ENCODE measurements at places on chromosomes 3 and 15. TPM values are rescaled to one million over a fixed set of nuclear protein-coding genes. Genes with fewer than 3 reads are reported as not detected.
A peak's percentile ranks its signal among the peaks of the same experiment; 100 is the strongest.

SLC12A1 gene
- 0.81 TPM for total RNA-seq

PRR20G gene
- total RNA-seq = not detected

MYO9A gene
- total RNA-seq = 93.7 TPM

PHLDB2 gene
- total RNA-seq = 175 TPM

ABHD14A gene
- 4.7 TPM for total RNA-seq

IGSF11 gene
- 0.75 TPM for total RNA-seq

CCDC39 gene
- total RNA-seq = 0.60 TPM

C3orf85 gene
- total RNA-seq = not detected

PLA2G4D gene
- not detected for total RNA-seq

SLC25A20 gene
- 12.4 TPM for total RNA-seq

DNA sequence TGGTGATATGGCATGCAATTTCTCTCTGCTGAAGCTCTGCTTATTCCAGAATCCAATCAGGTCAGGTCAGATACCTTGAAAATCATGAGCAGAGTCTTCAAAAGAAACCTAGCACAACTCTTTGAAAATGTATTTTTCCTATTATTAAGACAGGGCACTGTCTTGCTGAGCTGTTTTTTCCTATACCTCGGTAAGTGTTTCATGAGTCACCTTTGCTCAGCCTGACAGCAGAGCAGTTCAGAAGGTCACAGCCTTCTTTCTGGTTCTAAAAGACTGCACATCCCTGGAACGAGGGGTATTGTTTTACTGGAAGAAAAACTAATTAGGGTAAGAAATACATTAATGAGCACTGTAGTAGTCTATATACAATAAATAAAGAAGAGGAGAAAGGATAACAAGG lies 422.0 kb downstream of the SOX2 start:
- no peaks in the 10 kb centered on the region for H3K36me3 ChIP-seq

DNA sequence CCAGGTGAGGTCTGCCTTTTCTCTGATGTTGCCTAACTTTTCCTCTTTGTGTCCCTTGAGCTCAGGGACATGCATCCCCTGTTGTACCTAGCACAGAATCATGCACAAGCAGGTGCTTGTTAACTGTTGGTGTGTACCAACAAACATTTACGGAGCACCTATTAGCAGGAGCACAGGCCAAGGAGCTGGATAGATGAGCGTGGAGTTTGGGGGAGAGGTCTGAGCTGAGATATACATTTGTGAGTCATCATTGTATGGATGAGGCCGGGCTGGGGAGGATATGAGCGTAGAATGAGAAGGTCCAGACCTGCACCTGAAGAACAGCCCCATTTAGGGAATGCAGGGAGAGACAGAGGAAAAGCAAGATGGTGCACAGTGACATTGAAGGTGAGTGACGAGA lies 53.4 kb downstream of the SMAD3 start:
- H3K4me1 ChIP-seq = peaks cover 17% of the 10 kb centered on the region
- peak; percentile 5 for DNase-seq
- no peak overlapping the region for H3K27ac ChIP-seq
- H3K27me3 ChIP-seq = no peaks in the 10 kb centered on the region

DNA sequence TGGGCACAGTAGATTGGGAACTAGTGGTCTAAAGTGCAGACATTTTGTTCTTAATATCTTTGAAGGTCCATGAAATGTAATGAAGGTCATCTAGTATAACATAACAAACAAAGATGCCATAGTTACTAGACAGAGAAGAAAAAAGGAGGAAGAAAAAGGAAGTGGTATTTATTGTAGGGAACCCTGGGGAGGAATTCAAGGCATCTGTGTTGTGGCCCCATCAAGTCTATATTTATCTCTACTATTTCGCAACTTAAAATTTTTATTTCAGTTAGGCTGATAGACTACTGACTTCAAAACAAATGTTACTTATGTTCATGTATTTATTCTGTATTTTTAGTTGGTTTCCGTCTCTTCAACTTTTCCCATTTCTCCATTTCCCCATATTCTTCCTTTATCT lies 48.9 kb upstream of the ZDHHC23 start:
- H3K36me3 ChIP-seq = no peaks in the 10 kb centered on the region
- no peaks in the 10 kb centered on the region for H3K27me3 ChIP-seq
- no peaks in the 10 kb centered on the region for H3K4me1 ChIP-seq
- H3K4me3 ChIP-seq = no peak overlapping the region

GRCh38 chr3:177529071-177529550 lies 331.8 kb upstream of the TBL1XR1 start:
- no peak overlapping the region for H3K27ac ChIP-seq
- H3K27me3 ChIP-seq = no peaks in the 10 kb centered on the region
- H3K36me3 ChIP-seq = no peaks in the 10 kb centered on the region
- H3K4me1 ChIP-seq = peaks cover 2% of the 10 kb centered on the region

DNA sequence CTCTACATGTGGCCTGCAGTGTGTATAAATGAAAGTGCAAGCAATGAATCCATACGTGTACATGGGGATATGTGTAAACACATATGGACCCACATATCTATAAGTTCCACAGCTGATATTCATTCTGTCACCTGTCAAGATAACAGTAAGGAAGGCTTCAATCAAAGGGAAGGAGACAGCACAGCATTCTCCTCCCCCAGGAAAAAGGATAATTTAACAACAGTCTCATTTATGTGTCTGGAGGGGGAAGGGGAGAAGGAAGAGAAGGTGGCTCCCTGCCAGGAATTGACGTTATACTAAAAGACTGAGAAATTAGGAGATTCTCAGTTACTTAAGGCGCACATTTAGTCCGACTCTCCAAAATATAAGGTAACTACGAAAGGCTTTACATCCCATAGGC lies 345.9 kb downstream of the FOXP1 start:
- no peaks in the 10 kb centered on the region for H3K27me3 ChIP-seq
- no peak for DNase-seq
- H3K36me3 ChIP-seq = no peaks in the 10 kb centered on the region
- H3K4me1 ChIP-seq = peaks cover 4% of the 10 kb centered on the region

DNA sequence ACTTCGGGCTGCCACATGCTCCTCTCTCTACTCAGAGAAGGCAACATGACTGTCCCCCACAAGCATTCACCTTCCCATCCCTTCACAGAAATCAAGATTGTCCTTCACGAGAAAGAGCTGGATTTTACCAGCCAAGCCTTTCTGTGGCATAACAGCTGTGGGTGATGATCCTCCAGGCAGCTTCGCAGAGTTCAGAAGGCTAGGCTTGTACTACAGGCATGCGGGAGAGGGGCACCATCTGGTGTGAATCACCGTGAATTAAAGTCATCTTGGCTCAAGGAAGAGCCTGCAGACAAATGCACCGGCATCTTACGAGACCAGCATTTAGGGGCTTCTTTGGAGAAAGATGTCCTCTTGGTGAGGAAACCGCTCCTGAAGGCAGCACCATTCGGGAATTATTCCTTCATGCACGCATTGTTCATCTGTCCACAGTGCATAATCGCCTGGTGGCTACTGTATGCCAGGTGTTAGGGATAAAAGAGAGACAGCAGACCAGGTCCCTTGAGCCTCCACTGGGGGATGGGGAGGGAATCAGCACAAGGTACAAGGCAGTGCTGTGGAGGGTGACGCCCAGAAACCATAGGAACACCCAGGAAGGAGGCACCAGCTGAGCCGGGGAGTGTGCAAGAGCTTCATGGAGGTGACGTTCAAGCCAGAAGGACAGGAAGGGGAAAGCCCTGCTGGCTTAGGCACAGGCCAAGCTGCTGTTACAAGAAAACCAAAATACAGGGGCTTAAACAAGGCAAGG lies 108.6 kb downstream of the TMEM266 start:
- DNase-seq = no peak
- no peaks in the 10 kb centered on the region for H3K36me3 ChIP-seq
- H3K4me3 ChIP-seq = no peak overlapping the region
- no peaks in the 10 kb centered on the region for H3K27me3 ChIP-seq

- DNase-seq = no peak
- no peaks in the 10 kb centered on the region for H3K27me3 ChIP-seq
- H3K27ac ChIP-seq = peak overlapping the region; percentile 55
- peaks cover 7% of the 10 kb centered on the region for H3K4me1 ChIP-seq
- H3K36me3 ChIP-seq = no peaks in the 10 kb centered on the region
- H3K4me3 ChIP-seq = no peak overlapping the region
Observed at GRCh38 chr3:141237701-141238521, 6.3 kb downstream of the PXYLP1 start.

DNA sequence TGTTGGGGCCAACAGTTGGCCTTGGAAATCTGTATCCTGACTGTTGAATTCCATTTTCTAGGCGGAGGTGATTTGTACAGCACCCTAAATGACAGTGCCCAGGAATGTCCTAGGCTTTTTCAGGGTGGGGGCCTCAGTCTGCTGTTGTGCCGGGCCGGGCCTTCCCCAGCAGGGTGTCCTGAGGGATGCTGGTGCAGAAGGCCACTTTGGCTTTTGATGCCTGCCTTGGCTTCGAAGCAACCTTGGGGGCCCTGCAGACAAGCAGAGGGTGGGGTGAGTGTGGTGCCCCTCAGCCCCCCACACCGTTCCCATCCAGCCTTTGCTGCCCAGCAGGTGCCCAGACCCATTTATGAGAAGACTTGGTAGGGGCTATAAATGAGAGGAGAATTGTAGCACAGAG lies 33.0 kb downstream of the SYNM start:
- H3K27ac ChIP-seq = no peak overlapping the region
- peaks cover 6% of the 10 kb centered on the region for H3K36me3 ChIP-seq
- no peak for DNase-seq
- H3K4me3 ChIP-seq = no peak overlapping the region
- H3K27me3 ChIP-seq = no peaks in the 10 kb centered on the region

DNA sequence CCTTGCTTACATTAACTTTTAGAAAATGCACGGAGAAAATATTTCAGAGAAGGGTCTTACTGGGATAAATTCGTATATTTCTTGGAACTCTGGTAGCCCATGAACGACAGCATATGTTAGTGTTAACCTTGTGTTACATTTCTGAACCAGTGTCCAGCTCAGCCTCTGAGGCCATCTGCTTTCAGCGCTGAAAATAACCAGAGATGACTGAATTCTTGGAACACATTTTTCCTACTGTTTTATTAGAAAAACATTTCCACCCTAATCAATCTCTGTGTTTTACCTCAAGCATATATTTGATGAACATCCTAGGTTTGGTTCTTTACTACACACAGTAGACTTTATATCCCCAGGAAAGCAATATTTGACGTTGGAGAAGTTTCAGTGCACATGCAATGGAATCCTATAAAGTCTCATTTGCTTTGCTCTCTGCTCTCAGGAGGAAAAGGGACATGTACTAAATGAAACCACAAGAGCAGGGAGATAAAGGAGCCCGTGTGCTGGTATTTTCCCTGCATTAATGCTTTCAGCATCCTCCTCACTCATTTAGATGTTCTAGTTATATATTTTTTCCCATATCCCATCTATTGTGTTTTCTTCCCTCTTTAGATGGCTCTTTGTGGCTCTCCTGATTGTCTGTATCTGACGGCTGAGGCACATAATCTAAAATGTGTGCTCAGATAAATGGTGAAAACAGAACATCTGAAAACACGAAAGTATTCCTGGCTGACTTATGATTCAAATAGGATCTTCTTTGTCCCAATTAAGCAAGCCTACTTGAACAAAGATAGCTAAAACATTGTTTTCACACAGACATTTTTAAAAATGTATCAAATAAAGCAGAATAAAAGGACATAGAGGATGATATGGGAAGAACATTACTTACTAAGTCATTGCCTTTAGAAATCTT lies 151.7 kb upstream of the KCNMB2 start:
- H3K27me3 ChIP-seq = no peaks in the 10 kb centered on the region
- no peak overlapping the region for H3K4me3 ChIP-seq
- H3K36me3 ChIP-seq = no peaks in the 10 kb centered on the region

- H3K27me3 ChIP-seq = no peaks in the 10 kb centered on the region
- no peak overlapping the region for H3K27ac ChIP-seq
- DNase-seq = no peak
- no peak overlapping the region for H3K4me3 ChIP-seq
- H3K36me3 ChIP-seq = peaks cover 5% of the 10 kb centered on the region
- no peaks in the 10 kb centered on the region for H3K4me1 ChIP-seq
Observed at GRCh38 chr3:111947231-111947630, 31.6 kb upstream of the ABHD10 start.

DNA sequence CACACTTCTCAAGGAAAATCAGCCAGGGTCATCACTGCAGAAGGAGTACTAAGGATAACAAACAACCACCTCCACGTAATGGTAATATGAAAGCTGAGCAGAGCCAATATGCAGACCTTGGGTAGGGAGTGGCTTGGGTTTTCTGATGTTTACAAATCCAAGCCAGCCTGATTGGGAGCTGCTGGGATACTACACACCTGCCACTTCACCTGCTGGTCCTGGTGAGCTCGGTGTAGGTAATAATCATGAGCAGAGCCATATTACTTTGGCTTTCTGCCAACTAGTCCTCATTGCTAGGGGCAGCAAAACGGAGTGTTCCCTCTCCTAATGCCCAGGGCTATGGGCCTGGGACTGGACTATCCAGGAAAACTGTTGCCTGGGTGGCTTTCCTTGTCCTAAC lies 433.5 kb upstream of the PPP2R3A start:
- H3K36me3 ChIP-seq = no peaks in the 10 kb centered on the region
- H3K4me3 ChIP-seq = no peak overlapping the region
- H3K4me1 ChIP-seq = no peaks in the 10 kb centered on the region
- DNase-seq = no peak

GRCh38 chr3:14836049-14836468 lies 17.3 kb downstream of the FGD5 start:
- no peaks in the 10 kb centered on the region for H3K36me3 ChIP-seq
- no peaks in the 10 kb centered on the region for H3K4me1 ChIP-seq
- no peak overlapping the region for H3K4me3 ChIP-seq
- no peak overlapping the region for H3K27ac ChIP-seq
- peak; percentile 85 for DNase-seq

GRCh38 chr15:90412356-90413194 lies 24.5 kb downstream of the IQGAP1 start:
- H3K4me1 ChIP-seq = peaks cover 3% of the 10 kb centered on the region
- H3K27ac ChIP-seq = peak overlapping the region; percentile 82
- H3K36me3 ChIP-seq = no peaks in the 10 kb centered on the region
- no peaks in the 10 kb centered on the region for H3K27me3 ChIP-seq
- H3K4me3 ChIP-seq = no peak overlapping the region
- DNase-seq = peak; percentile 61

DNA sequence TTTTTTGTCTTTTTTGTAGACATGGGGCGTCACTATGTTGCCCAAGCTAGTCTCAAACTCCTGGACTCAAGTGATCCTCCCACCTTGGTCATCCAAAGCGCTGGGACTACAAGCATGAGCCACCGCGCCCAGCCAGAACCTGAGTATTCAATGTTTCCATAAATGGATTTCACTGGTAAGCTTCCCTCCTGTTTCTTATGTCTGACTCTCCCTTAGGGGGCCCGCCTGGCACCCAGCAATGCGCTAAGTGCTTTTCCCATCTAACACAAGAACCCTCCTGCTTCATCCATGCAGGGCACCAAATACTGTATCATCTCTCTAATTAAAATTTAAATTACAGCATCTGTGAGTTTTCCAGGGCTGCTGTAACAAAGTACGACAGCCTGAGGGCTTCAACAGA lies 44.9 kb downstream of the KLF15 start:
- H3K4me1 ChIP-seq = no peaks in the 10 kb centered on the region
- DNase-seq = no peak
- no peak overlapping the region for H3K27ac ChIP-seq
- H3K4me3 ChIP-seq = no peak overlapping the region
- no peaks in the 10 kb centered on the region for H3K27me3 ChIP-seq

DNA sequence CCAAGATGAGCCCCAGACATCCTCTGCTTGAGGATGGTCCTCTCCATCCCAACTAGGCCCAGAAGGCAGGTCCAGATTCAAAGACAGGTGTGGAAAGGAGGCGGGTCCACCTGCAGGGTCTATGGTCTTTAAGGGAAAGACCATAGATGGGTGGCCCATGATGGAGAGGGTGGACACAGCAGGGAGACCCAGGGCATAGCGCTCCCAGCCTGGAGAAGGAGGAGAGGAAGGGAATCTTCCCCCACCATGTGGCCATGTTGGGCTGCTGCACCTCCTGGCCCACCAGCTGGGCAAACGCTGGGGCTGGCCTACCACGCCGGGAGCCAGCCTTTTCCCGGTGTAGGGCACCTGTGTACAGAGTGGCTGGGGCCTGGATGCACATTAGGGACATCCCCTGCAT lies 265.2 kb upstream of the TLE3 start:
- DNase-seq = peak; percentile 73
- no peaks in the 10 kb centered on the region for H3K4me1 ChIP-seq
- H3K36me3 ChIP-seq = no peaks in the 10 kb centered on the region
- no peak overlapping the region for H3K4me3 ChIP-seq
- no peaks in the 10 kb centered on the region for H3K27me3 ChIP-seq

Measured in aorta (tissue), 5 donors.